CD4-positive, alpha-beta T cell treated with Interleukin-2 at 100 ng/mL for 4 hours (primary cell): ENCODE measurements at places on chromosomes 2 and 18.

DNA sequence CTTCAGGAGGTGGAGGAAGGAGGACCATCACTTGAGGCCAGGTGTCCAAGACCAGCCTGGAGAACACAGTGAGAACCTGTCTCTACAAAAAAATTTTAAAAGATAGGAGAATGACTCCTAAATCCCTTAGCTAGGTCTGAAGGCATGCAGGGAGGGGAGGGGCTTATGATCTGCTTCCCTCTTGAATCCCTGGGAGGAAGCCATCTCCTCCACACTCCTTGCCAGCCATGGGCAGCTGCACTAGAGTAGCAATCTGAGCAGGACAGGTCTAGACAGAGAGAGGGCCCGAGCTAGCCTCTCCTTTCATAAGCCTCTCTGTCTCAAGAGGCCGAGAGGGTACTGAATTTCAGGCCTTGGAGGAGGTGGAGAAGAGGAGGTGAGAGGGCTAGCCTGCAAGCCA is 42.5 kb downstream of the DAPL1 start:
- no peak for DNase-seq

GRCh38 chr18:9788140-9788539 is 80.0 kb downstream of the RAB31 start:
- DNase-seq = no peak

DNA sequence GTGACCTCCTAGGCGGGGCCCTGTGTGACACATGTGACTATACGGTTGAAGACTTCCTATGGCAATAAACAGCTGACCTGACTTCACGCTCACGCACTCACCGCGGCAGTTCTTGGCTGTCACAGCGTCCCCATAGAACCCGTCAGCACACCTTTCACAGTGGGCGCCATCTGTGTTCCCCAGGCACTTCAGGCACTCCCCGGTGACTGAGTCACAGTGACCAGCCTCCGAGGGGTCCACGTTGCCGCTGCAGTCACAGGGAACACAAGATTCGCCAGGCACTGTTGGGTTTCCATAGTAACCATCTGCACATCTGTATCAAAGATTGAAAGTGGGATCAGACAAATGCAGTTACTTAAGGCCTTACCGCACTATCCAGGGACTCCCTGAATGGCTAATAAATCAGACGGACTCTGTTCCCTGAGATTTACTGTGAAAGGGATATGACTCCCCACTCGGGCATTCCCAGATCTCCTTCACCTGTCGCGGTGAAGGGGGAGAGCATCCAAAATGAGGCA is 94.5 kb downstream of the LAMA1 start:
- DNase-seq = no peak

GRCh38 chr2:12202313-12203075 is 456.1 kb downstream of the LPIN1 start:
- no peak for DNase-seq

GRCh38 chr2:204135752-204136151 is 199.2 kb downstream of the ICOS start:
- DNase-seq = no peak

- no peak for DNase-seq
Observed at GRCh38 chr18:13597068-13597467, 129.3 kb downstream of the FAM210A start.

- no peak for DNase-seq
Observed at GRCh38 chr2:229586746-229587705, 127.3 kb downstream of the DNER start.

DNA sequence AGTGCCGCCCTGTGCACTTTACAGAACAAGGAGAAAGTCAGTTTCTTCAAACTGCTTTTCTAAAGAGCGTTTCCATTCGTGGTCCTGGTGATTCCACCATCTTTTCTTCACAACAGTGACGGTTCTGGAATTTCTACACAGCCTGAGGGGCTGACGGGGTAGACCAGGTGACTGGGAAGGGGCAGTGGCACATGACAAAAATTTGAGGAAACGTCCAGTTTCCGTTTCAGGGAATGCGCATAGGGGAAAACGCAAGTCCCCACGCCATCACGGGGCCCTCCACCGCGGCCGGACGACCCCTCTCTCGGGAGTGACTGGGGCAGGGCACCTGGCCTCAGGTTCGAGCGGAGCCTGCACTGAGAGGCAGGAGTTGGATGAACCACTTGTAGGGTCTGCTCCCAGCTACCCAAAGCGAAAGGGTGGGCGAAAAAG is 980 bp upstream of the SPTBN1 start:
- DNase-seq = no peak

DNA sequence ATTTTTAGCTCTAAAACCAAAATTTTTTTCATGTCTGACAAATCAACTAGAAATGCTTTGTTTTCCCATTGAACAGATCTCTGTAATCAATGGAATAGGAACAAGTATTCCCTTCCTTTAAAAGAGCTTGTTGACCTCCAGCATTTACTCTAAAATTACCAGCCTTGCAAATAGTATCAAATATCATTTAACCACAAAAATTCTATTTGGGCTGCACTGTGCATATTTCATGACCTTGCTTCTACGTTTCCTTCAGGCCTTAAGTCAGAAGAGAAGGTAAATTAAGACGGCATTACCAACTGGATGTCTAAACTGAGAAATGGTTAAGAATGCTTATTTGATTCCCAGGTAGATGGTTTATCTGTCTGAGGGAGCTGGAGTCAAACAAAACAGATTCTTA is 33.3 kb upstream of the NRXN1 start:
- no peak for DNase-seq

- DNase-seq = no peak
Observed at GRCh38 chr2:9807056-9807455, 36.2 kb upstream of the TAF1B start.

DNA sequence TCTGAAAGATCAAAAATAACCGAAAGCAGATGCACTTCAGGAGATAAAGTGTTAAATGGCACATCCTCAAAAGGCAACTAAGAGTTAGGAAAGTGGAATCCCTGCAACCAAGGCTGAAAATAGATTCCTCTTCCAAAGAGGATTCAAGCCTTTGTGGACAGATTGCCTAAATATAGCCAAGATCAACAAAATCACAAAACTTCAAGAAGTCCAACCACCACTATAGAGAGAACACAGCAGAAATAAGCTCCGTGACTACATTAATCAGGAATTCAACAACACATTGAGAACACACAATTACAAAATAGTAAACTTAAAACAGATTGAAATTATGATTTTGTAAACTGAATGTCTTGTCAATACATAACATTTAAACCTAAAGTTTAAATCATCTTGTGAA is 165.7 kb downstream of the LNPK start:
- DNase-seq = no peak

- no peak for DNase-seq
Observed at GRCh38 chr2:121244616-121245015, 40.4 kb downstream of the TFCP2L1 start.

DNA sequence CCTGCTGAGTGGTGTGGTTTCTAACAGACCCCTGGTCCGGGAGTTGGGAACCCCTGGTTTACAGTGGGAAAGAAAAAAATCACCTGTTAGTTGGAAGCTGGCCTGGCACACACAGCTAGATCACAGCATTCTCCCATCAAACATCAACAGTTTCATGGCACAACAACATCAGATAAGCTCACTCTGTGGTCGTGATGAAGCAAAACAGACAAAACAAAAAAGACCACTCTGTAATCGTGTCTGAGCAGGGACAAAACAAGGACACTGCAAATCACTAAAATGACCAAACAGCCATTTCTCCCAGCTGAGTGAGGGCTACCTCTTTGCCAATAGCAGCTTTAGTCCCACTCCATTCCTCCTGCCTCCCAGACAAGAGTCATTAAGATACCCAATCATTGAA is 9.0 kb upstream of the IMPACT start:
- no peak for DNase-seq

GRCh38 chr2:66432801-66433694 is 1.9 kb upstream of the MEIS1 start:
- DNase-seq = peak; percentile 11

- no peak for DNase-seq
Observed at GRCh38 chr2:94994914-94995552, 30.5 kb upstream of the MAL start.

GRCh38 chr2:33038230-33038629 is 91.5 kb downstream of the LTBP1 start:
- DNase-seq = no peak

DNA sequence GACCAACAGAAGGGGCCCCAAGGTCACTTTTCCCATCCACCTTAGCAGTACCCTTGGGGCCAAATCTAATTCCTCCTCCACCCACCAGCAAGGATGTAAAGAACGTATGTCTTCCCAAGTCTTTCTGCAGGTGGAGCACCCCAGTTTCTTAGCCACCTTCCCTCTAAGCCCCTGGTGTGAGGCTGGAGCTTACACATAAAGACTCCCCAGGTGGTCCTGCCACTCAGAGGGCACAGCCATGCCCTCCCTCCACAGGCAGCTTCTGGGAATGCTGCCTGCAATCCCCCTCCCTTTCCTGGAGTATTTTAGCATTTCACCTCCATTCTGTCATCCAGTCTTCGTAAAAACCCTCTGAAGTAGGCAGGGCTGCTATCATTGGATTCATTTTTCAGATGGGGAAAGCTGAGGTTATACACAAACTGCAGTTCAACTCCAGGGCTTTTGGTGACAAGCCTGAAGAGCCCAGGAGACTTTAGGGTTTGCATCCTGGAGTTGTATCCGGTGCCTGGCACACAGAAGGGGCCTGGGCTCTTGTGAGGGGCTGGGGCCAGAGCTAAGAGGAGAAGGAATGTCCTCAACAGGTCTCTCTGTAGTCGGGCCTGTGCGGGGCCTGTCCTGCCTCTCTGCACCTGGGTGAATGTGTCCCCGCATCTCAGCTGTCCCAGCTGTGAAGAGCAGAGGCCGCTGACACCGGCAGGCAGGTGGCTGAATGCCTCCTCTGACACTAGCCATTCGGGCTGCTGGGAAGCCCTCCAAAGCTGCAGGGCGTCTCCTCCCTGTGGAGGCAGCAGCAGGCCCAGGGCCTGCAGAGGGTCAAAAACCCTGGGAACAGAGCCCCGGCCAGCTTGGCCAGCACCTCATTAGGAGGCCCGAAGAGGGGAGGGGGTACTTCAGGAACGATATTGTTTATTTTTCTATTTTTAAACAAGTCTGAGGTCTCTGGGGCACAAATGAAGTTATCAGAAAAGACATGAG is 27.6 kb downstream of the CIB4 start:
- DNase-seq = no peak

DNA sequence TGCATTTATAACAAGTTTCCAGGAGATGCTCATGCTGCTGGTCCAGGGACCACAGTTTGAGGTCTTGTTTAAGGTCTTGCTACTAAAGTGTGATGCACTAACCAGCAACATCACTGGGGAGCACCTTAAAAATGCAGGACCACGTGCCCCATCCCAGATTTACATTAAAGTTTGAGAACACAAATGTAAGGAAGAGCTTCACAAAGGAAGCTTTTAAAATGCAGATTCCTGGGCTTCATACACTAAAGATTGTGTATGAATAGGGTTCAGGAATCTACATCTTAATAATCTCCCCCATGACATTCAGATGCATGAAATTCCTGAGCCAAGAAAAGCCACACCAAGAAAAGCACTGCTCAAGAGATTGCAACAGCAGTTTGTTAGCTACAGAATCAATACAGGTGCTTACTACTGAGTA is 235.3 kb upstream of the TANK start:
- no peak for DNase-seq

- peak; percentile 91 for DNase-seq
Observed at GRCh38 chr2:70301344-70302194, at the start of gene FAM136A. Gene FAM136A, minus strand, starts transcription at chr2:70302067. Its CDS starts 56 bp downstream, at chr2:70302011.

DNA sequence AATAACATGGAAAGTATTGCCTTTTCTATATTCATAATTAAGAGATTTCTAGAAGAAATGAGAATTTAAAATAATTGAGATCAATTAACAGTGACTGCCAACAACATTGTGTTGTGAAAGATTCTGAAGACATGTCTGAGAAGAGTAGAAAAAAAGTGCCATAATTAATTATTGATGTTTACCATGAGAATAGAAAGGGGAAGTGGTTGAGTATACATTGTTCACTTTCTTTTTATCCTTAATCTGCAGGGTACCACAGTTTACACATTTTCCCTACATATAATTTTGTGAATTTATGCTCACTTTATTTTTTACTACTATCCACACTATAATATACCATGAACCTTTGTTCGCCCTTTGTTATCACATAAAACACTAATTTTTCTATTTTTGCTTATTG is 47.1 kb upstream of the UBE2E3 start:
- DNase-seq = no peak
